Skin of body (tissue), 3 donors: ENCODE measurements at places on chromosomes 2 and 18. TPM values are rescaled to one million over a fixed set of nuclear protein-coding genes. Genes with fewer than 3 reads are reported as not detected.
A peak's percentile ranks its signal among the peaks of the same experiment; 100 is the strongest.

GRCh38 chr2:237631007-237631785 is 3.8 kb downstream of the LRRFIP1 start:
- DNase-seq: no peak

GRCh38 chr2:200341376-200341775 is 34.9 kb downstream of the SPATS2L start:
- no peak for DNase-seq

DNA sequence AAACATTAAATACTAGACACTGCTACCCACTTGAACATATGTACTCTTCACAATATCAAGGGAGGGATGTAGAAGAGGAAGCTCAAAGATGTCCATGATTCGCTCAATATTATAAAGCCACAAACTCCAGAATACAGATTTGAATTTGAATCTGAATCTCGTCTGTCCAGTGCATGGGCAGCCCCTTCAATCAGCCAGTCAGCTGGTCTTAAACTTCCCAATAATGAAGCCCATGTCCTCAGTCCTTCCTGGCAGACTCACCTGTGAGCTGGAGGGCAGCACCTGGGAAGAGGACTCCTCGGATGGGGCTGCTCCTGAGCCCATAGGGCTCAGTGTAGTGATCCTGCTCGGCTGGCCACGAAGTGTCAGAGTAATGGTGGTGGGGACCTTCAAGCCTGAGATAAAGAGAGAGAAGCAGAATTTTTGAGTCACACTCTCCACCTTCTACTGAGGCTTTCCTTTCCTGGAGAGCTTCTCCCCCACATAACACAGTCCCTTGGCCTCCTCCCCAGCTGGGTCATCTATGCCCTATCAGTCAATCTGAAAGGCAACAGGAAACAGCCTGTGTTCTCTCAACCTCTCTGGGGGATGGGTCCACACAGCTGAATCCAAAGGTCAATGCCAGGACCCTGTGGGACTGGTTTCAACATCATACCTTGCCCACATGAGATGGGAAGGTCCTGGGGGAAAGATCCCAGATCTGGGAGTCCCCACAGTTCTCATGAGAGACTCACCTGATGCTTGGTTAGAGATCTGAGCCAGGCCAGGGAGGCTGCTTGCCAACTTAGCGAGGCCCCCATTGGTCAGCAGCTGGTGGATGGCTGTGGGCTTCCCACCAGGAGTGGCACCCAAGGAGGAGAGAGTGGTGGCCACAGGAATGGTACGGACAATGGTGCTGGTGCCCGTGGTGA is 36.5 kb downstream of the KANSL3 start:
- no peak for DNase-seq

DNA sequence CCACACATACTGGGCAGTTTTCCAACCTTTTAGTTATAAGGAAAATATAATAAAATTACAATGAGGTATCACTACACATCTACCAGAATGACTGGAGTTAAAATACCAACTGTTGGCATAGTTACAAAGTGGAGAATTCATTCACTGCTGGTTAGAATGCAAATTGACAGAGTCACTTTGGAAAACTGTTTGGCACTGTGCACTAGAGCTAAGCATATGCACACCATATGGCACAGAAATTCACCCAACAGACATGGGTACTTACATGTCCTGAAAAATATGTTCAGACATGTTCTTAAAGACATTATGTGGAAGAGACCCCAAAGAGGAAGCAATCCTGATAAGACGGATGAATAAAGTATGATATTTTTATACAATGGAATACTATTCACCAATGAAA is 686.1 kb upstream of the RAB6C start:
- peak; percentile 51 for DNase-seq

DNA sequence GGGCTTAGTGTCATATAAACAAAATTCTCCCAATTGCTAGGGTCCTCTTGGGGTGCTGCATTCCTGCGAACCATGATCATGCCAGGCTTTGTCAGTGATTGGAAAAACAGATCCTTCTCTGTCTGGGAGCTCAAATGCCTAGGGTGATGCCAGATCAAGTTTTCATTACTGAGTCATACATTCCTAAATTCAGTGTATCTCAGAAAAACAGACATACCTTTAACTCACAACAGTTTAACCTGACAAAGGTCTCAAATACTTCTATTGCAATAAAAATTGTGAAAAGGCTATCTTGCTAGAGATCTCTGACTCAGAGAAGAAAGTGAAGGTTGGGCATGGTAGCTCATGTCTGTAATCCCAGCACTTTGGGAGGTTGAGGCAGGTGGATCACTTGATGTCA is 86.9 kb downstream of the SH3YL1 start:
- no peak for DNase-seq

The CFAP221 gene
- total RNA-seq: 0.20 TPM
